ENCODE measurements at places on chromosomes 11 and 22. TPM values are rescaled to one million over a fixed set of nuclear protein-coding genes. Genes with fewer than 3 reads are reported as not detected.

GRCh38 chr11:123316003-123316402, 114.1 kb upstream of the GRAMD1B start:
- DNase-seq = no peak

DNA sequence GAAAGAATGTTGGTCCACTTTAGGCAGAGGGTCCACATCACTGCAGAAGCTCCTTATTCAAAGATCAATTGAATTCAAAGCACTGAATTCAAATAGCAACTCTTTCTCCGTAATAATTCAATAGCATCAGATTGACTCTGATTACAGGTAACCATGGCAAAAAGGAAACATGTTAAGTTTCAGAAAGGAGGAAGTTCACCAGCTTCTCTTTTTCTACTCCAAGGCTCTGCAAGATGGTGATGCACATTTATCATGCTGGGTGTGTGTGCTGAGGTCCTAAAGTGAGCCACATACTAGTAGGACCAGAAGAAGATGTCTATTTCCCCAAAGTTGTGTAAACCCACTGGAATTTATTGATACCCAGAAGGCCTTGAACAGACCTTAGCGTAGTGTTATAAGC, 18.0 kb upstream of the DRD2 start:
- no peak for DNase-seq

GRCh38 chr11:102361086-102362031, 14.3 kb downstream of the BIRC2 start:
- DNase-seq = no peak

- no peak for DNase-seq
Measured at GRCh38 chr11:107071129-107071528, 52.9 kb upstream of the GUCY1A2 start.

GRCh38 chr11:58578136-58578634, 678 bp upstream of the ZFP91 start:
- DNase-seq = peak; percentile 98

DNA sequence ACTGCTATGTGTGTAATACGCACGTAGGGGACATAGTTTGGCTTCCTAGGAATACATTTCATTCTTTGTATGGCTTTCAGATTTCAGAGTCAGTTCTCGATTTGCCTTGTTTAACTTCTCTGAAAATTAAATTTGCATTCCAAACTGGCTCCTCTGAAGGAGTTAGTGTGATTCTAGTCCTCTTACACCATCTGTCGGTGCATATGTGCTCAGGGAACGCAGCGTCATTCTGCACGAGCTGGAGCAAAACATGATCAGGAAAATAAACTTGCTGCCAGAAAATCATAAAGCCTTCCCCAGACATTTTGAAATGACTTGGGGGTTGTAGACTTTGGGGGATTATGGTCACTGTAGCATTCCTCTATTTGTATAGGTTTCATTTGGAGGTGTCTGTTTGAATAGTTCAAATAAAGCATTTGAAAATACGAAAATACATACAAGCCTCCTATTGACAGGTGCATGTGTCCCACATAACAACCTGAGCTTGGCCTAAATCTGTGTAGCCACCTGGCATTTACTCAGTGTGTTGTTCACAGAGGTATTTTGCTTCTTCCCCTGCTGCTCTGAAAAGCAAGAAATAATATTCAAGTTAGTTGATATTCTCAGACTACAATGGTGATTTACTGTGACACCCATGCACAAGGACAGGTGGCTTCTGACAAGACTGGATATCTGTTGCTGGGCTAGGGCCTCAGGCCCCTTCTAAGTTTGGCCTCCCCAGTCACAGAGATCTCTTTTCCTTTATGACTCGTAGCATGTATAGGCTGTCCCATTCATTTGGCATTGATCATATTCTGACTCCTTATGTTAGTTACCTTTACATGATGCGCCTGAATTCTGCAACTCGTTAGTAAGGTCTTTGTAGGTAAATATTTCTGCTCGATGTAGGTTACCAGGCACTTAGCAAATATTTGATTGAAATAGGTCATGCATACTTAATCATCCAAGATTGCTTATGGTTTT, 81.6 kb upstream of the SORL1-AS1 start:
- DNase-seq = no peak

DNA sequence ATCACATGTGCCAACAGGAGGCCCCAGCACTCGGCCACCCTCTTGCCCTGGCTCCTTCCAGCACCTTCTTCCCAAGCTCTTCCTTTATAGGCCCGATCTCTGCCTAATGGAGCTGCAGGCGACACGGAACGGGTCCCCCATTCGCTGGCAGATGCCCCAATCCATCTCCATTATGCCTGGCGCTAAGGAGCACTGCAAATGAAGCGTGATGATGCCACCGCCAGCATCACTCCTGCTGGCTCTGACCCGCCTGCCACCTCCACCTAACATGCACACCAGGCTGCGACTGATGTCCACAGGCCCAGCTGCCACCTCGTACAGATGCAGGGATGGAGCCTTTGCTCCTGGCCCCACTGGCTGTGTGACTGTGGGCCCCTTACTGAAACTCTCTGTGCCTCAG, 33.5 kb downstream of the ELFN2 start:
- DNase-seq = no peak

DNA sequence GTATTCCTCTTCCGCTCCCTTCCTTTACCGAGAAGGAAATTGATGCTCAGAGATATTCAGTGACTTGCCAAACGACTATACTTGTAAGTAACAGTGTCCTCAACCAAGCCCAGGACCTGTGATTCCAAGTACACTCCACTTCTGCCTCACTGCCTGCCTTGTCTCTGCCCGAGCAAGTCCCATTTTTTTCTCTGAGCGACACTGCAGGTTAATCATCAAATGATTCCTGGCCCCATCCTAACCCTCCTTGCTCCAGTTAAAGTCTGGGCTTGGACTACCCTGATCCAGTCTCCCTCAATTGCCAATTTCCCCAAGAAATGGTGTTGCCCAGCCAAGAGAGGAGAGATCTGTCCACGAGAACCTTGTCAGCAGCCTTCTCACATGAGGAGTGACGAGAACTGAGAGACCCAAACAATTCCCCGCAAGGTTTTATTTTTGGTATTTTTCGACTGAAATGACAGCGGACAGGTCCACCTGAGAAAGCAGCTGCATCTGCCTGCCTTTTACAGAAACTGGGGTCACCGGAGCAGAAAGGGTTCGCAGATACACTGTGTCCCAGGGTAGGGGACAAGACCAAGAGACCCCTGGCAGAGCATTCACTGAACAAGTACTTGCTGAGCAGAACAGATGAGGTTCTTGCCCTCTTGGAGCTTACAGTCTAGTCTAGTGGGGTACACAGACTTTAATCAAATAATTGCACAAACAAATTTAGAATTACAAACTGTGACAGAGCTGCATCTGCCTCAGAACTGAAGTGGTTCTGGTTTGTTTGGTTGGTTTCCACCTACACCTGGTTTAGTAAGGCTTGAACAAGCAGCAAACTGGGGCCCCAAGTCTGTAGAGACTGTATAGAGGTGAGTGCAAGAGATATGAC, 11.4 kb downstream of the POU2AF1 start:
- no peak for DNase-seq

DNA sequence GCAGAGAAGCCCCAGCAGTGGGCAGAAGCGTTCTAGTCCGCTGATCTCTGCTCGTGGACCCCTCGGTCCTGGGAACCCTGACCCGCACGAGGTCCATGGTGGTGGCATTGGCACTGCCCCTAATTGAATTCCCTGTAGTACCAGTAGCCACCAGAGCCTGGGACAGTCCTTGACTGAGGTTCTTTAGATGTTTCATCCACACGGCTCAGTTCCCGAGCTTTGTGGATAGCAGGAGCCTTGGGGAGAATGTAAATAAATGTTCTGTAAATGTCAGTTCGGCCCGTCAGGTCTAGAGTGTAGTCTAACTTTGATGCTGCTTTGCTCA, 39.4 kb upstream of the SEPTIN5 start:
- no peak for DNase-seq

DNA sequence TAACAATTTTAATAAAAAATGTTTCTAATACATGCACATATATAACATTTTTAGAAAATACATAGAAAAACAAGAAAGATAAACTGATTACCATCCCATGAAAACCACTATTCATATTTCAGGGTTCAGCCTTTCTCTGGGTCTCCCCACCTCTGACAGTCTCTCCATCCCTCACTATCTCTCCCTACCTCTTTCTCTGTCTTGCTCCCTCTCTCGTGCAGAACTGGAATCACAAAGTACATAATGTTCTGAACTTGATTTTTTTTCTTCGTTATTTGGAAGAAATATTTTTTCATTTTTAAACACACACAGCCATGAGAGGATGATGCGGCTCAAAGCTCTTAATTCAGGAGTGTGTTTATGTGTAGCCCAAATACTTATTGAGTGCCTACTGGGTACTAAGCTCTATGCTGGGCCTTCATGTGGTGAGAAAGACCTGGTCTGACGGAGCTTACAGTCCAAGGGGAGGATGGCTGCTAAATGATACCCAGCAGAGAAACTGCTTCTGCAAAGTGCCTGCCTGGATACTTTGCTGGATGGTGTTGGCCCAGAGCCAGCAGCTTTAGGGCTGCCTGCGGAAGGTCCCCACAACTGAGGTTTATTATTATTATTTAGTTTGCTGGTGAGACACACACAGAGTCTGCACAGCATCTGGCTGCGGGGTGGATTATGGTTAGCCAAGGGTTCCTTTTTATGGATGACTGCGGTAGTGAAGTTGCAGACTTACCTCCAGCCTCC, 42.6 kb downstream of the SC5D start:
- DNase-seq = no peak

DNA sequence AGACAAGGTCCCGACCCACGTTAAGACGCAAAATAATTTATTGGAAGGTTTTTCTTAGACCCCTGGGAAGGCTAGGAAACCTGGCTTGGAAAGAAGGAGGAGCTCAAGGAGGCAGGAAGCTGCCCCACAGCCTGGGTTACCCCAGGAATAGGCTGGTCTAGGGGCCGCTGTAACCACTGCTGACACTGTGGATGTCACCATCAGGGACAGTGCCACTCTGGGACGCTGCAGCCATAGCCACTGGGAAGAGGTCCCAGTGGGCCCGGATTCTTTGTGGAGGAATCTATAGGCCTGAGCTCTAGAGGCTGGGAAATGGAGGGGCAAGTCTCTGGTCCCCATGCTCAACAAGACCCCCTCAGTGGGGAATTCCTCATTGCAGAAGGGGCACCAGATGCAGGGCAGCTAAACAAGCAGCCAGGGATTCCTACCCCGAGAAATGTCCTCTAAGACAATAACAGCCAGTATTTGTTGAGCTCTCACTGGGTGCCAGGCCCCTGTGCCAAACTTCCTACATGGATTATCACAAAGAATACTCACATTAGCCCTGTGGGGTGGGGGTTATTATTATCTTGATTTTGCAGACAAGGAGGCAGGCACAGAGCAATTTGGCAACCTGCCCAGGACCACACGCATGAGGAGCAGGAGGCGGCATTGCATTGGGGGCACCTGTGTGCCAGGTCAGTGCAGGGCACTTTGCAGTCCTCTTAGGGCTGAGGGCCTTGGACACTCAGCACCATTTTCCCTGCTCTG, 19.5 kb upstream of the CHKA start:
- DNase-seq = no peak

DNA sequence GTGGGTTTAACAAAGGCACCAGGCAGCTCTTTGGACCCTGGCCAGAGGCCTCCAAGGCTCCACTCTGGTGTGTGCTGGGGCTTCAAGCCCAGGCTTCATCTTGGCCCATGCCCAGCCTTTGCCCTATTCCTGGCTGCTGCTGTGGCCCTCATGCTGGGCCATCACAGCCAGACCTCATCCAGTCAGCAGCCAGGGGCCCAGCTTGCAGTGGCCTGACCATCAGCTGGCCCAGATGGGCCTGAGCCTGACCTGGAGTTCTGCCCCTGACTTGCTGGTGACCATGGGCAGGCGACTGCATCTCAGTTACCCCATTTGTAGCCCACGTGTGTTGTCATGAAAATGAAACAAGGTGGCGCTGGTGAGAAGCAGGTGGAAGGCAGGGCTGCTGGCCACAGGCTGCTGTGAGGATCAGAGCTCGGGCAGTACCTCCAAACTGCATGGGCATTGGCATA, 76.1 kb downstream of the MED15 start:
- no peak for DNase-seq

GRCh38 chr11:79512706-79513469, 72.1 kb upstream of the TENM4 start:
- DNase-seq = no peak

DNA sequence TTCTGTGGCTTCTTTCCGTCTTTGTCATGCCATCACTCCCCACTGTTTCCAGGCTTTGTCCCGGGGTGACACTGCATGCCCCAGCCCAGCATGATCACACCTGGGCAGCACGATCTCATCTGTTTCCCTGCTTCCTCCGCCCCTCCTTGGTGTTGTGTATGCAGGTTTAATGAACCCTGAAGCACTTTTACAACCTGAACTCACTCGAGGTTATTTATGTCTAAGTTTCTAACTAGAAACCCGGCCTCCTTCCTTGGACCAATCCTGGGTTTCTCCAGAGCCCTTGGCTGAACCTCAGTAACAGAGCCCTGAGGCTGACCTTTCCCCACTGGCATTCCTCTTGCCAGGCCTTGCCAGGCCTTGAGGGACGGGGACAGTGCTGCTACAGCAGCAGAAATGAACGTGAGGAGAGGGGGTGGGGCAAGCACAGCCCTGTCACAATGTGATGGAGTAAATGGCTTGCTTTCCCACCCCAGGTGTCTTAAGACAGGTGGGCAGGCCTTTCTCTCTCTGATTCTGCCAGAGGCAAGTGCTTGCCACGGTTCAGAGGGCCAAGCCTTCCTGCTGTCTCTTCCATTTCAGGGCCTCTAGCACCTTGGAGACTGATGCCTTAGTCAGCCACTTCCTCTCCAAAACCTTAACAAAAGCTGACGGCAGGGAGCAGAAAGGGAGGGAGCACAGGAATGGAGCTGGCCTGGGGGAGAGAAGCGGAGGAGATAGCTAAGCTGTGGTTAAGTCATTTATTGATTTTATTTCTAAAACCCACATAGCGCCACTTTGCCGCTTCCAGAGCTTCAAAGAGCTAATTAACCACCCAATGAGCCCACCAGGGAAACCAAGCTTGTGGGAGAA, 3.1 kb upstream of the PYGM start:
- DNase-seq = no peak

- no peak for DNase-seq
Measured at GRCh38 chr11:46348566-46349401, 1.5 kb downstream of the DGKZ start.

- no peak for DNase-seq
Measured at GRCh38 chr11:13487661-13488030, 8.2 kb downstream of the PTH start.

DNA sequence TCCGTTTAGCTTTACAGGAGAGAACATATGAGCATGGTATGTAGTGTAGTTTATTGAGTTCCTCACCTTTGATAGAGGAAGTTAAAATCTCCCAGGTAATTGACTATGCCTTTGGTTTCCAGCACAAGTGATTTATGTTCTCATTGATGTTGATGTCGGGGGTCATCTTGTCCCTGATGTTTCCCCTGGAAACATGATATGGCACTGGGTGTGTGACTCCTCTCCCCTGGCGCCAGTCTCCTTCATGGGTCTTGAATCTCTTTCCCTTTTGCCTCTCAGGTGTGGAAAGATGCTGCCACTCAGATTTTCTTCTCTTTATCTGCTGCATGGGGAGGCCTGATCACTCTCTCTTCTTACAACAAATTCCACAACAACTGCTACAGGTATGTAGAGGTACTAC, 28.3 kb downstream of the SLC6A5 start:
- DNase-seq = no peak

- DNase-seq = no peak
Measured at GRCh38 chr22:22712092-22712658, 67.8 kb downstream of the GGTLC2 start.

- no peak for DNase-seq
Measured at GRCh38 chr11:65260756-65261590, 789 bp upstream of the POLA2 start.

The NPTXR gene
- total RNA-seq = 3.7 TPM

The CCDC81 gene
- total RNA-seq = 2.8 TPM

The TRIM49 gene
- total RNA-seq = not detected

The CSNK2A3 gene
- 2.0 TPM for total RNA-seq

The OR5I1 gene
- total RNA-seq = not detected

The GVQW3 gene
- 1.3 TPM for total RNA-seq

The DRD4 gene
- total RNA-seq = not detected

All from glomerular endothelial cell (primary cell).